ENCODE measurements at places on chromosomes 7 and 10.
A peak's percentile ranks its signal among the peaks of the same experiment; 100 is the strongest.

GRCh38 chr7:51126813-51127617 is 189.6 kb downstream of the COBL start:
- no peak for DNase-seq

DNA sequence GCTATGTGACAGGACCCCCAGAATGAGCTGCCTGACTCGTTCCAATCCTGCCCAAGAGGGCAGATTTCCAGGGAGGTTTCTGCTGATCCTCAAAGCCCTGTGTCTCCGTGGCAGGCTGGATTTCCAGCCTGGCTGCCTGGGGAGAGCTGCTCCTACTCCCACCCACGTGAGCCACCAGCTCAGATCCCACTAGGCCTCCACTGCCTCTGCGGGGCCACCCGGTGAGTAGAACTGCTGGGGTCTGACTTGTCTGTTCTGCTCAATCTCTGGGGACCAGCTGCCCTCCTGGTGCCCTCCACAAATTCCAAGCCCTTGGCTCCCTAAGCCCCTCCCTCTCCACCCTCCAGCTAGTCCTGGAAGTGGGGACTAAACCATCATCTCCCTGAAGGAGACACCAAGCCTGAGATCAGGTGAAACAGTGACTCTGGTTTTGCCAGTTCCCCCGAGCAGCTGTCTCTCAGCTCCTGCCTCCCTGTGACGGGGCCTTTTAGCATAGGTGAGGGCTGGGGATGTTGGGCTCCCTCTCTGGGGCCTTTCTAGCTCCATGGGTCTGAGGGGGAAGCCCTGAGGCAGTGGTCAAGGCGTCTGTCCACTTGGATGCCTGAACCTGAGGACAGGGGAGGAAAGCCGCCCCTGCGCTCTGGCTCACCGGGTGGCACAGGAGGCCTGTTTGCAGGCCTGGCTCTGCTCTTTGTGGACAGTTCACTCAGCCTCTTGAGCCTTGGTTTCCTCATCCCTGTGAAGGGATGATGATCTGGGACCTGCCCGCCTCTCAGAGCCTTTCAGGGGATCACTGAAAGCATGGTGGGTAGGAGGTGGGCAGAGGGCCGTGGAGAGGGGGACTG is 5.6 kb downstream of the FAM241B start:
- DNase-seq = no peak

DNA sequence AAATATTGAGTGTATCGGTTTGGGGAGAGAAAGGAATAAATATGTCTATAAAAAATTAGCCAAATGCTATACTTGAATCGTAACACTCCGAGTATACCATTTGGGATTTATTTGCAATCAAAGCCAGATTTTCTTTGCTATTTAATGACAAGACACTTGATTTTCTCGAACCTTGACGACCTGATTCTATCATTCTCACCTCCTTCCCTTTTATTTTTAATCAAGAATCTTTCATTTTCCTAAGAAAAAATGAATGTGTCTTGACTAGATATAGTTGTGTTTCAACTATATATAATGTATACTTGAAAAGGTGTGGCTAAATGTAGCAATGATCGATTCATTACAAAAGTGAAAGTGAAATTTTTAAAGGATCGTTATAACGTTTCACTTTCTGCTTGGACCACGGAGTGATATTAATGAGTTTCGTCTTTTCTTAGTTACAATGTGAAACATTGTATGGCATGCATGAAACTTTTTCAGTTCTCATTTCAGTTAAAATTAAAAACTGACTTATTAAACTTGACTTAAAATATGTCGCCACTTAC is 562 bp downstream of the NUB1 start:
- no peak for DNase-seq

DNA sequence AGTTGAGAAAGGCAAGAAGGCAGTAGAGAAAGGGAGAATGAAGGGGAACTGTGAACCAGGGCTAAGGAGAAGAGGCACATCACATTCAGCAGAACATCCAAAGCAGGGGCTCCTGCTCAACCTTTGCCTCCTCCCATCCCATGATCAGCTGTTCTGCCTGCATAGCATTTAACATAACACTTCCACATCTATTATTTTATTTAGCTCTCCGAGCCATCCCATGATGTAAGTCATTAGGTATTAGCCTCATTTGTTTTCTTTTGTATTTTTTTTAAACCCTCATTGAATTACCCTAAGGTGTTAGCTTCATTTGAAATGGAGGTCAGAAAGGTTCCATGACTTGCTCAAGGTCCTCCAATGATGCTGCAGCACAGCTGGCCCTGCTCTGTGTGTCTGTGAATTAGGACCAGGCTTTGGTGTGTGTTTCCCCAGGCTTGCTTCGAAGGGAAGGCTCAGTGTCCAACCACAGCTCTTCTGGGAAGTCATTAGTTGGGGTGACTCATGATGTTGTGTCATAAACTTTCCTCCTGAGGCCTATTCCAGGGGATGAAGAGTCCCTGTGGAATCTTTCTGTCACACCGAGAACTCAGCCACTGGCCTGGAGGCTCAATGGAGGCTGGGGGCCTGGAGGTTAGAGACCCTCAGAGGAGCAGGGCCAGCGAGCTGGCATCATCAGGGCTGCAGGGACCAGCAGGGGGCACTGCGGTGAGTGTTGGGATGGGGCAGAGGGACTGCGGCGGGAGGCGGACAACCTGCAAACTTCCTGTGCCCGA is 16.5 kb downstream of the NPFFR1 start:
- DNase-seq = no peak

DNA sequence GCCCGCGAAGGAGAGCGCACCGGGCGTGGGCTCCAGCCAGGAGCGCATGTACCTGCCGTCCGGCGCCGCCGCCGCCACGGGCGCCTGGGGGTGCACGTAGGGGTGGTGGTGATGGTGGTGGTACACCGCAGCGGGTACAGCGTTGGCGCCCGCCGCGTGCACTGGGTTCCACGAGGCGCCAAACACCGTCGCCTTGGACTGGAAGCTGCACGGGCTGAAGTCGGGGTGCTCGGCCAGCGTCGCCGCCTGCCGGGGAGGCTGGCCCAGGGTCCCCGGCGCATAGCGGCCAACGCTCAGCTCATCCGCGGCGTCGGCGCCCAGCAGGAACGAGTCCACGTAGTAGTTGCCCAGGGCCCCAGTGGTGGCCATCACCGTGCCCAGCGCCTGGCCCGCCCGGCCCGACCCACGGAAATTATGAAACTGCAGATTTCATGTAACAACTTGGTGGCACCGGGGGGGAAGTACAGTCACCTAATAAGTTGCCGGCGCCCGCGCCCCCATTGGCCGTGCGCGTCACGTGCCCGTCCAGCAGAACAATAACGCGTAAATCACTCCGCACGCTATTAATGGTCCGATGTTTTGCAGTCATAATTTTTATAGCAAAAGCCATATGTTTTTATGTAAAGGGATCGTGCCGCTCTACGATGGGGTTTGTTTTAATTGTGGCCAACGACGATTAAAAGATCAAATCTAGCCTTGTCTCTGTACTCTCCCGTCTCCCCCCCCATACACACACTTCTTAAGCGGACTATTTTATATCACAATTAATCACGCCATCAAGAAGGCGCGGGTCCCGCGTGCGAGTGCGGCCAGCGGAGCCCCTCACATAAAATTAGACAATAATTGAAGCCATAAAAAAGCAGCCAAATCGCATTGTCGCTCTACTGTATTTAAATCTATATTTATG is at the start of gene HOXA9:
TSS of gene HOXA9 (minus strand) at position 449 of the 907 bp plus-strand sequence. CDS start at position 369, 80 bp downstream.
- peak; percentile 42 for DNase-seq

DNA sequence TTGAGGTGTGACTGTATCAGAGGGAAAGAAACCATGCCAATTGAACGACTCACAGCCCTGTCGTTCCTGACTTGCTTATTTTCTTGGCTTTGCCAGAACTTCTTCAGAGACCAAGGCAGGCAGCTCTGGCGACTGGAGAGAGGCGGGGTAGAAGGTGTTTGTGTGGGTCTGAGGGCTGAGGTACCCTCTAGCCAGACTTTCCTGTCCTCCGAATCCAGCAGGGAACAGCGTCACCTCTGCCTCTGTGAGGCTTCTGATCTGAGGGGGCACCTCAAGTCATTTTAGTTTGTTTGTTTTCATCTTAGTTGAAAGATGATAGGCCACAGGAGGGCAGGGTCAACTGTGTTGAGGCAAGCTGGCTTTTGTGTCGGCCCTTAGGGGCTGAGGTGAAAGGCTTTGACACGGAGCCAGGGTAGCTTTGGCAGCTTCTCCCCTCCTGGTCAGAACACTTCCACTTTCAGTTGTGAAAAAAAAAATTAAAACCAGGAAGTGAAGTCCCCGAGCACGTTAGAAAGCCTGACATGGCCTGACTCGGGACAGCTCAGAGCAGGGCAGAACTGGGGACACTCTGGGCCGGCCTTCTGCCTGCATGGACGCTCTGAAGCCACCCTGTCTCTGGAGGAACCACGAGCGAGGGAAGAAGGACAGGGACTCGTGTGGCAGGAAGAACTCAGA is 1.9 kb downstream of the ACSL5 start:
- DNase-seq = peak; percentile 53

DNA sequence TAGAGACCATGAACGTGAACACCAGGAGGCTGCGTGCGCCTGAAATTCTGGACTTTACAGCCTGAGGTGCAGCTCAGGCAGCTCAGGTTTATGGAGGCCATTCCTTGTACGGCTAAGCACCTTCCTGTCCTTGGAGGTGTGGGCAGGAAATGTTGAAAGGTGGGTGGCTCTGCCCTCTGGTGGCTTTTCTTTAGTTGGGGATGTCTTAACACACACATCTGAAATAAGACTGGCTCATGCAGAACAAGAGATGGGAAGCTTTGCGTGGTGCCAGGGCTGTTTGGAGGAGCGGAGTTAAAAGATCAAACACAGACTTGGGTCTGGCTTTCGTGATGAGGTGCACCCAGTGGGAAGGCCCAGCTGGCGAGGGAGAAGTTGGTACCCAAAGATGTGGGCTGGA is 64.1 kb downstream of the DOCK1 start:
- no peak for DNase-seq

- no peak for DNase-seq
These were observed 320.2 kb downstream of the ELMO1 start for GRCh38 chr7:37128327-37129034.

- no peak for DNase-seq
These were observed 623.4 kb upstream of the NRG3 start for GRCh38 chr10:81251457-81252115.

GRCh38 chr7:38731215-38731614 is 100.0 kb upstream of the AMPH start:
- DNase-seq = no peak

- DNase-seq = no peak
These were observed 158.3 kb downstream of the EGFR start for GRCh38 chr7:55177068-55177530.

GRCh38 chr10:84493361-84493760 is 165.0 kb downstream of the CCSER2 start:
- no peak for DNase-seq

DNA sequence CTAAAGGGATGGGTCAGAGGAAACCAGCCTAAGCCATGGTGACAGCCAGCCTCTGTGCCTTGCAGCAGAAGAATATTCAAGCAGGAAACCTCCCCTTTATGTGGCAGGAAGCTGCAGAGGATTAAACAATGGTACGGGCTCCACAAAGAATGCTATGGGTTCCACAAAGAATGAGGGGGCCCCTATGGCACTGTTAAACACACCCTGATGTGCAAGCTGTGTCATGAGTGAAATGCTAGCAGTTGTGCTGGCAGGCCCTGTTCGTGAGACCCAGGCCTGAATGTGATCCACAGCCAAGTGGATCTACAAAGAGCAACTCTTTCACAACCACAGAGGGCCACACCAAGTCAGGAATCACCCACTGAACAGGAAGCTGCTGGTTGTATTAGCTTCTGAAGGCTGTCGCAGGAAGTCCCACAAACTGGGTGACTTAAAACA is 68.9 kb downstream of the MYOF start:
- DNase-seq = peak; percentile 32

DNA sequence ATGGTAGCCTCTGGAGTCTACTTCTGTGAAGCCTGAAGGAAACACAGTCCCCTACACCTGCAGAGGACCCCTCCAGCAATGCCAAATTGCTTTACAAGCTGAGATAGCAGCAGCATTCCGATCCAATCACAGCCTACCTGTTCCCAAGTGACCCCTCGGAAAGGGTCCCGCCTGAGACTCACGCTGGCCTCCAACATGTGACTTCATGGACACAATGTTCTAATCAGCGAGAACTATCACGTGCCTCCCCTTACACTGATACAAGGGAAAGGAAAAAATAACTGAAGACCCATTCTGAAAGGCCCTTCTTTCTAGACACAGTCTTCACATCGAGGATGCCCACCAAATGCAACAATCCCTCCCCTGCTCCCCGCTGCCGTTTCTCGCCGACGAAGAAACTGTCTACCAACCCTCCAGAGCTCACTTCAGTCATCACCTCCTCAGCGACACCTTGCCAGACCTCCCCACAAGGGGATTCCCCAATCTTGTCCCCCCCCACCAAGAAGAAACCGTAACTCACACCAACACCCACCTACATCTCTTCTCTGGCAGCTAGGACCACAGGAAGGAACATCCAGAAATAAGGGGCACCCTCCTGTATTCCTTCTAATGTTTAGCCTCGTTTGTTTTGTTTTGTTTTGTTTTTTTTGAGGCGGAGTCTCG is 1.8 kb downstream of the SNX8 start:
- DNase-seq = no peak

GRCh38 chr7:18212758-18213157 is 185.1 kb upstream of the PRPS1L1 start:
- no peak for DNase-seq

GRCh38 chr7:131161103-131161502 is 166.6 kb upstream of the MKLN1 start:
- no peak for DNase-seq
